ENCODE measurements at places on chromosomes 2 and 18.

DNA sequence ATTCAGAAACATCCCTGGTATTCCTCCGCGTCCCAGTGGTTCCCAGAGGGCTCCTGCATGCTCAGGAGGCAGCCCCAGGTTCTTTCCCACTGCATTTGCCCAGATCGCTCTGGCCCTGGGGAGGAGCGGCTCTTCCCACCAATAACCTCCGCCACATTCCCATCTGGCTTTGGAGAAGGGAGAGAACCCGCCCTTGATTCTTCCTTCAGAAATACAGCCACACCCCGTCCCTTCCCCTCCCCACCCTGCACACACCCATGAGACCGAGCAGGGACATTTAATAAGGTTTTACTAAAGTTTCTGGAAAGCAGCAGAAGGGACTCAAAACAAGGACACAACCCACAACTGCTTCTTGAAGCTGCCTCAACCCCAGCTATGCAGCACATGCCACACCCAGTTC, 21.9 kb downstream of the ARID5A start:
- H3K27ac ChIP-seq = no peak overlapping the region
- no peaks in the 10 kb centered on the region for H3K27me3 ChIP-seq
- no peak overlapping the region for H3K4me3 ChIP-seq

DNA sequence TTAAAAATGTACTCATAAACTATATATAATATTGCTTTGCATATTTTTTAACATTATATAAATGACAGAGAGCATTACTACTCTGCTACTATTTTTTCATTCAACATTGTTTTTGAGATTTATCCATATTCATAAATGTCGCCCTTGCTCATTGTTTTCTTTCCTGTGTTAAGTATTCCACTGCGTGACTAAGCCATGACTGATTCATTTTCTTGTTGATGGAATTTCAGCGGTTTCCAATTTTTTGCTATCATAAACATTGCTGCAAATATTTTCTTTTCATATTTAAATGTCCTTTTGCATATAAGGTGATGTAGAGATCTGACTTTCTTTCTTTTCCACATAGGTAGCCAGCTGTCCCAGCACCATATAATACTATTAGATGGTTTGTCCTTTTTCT, 57.6 kb downstream of the SFXN5 start:
- no peak overlapping the region for H3K27ac ChIP-seq
- no peak overlapping the region for H3K4me3 ChIP-seq
- H3K27me3 ChIP-seq = no peaks in the 10 kb centered on the region
- no peak for DNase-seq
- no peaks in the 10 kb centered on the region for H3K4me1 ChIP-seq
- no peaks in the 10 kb centered on the region for H3K36me3 ChIP-seq

- no peaks in the 10 kb centered on the region for H3K36me3 ChIP-seq
- H3K4me3 ChIP-seq = no peak overlapping the region
- no peaks in the 10 kb centered on the region for H3K27me3 ChIP-seq
- no peaks in the 10 kb centered on the region for H3K4me1 ChIP-seq
- no peak overlapping the region for H3K27ac ChIP-seq
These were observed 80.7 kb downstream of the STRN start for GRCh38 chr2:36885605-36886004.

DNA sequence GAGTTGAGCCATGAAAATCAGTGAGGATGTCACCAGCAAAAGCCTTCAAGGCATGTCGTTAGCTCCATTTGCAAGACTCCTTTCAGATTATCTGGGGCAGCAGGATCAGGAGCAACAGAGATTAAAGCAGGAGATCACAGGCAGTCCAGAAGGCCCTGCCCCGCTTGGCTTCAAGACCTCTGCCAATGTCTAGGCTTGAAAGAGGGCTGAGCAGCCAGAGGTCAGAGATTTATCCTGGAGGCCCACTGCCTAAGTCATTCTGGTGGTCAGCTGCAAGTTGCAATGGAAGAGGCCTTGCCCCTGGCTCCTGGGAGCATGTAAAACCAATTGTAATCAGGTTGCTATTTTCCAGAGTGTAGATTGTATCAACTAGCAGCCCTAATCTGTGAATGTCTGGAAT, 416.5 kb downstream of the BCL11A start:
- H3K4me1 ChIP-seq = no peaks in the 10 kb centered on the region
- no peaks in the 10 kb centered on the region for H3K36me3 ChIP-seq
- no peak overlapping the region for H3K27ac ChIP-seq
- DNase-seq = no peak
- no peaks in the 10 kb centered on the region for H3K27me3 ChIP-seq

- no peak overlapping the region for H3K4me3 ChIP-seq
- no peaks in the 10 kb centered on the region for H3K36me3 ChIP-seq
- H3K27ac ChIP-seq = no peak overlapping the region
- no peak for DNase-seq
- H3K4me1 ChIP-seq = no peaks in the 10 kb centered on the region
- H3K27me3 ChIP-seq = no peaks in the 10 kb centered on the region
These were observed 26.1 kb downstream of the GPC1 start for GRCh38 chr2:240461471-240462072.

DNA sequence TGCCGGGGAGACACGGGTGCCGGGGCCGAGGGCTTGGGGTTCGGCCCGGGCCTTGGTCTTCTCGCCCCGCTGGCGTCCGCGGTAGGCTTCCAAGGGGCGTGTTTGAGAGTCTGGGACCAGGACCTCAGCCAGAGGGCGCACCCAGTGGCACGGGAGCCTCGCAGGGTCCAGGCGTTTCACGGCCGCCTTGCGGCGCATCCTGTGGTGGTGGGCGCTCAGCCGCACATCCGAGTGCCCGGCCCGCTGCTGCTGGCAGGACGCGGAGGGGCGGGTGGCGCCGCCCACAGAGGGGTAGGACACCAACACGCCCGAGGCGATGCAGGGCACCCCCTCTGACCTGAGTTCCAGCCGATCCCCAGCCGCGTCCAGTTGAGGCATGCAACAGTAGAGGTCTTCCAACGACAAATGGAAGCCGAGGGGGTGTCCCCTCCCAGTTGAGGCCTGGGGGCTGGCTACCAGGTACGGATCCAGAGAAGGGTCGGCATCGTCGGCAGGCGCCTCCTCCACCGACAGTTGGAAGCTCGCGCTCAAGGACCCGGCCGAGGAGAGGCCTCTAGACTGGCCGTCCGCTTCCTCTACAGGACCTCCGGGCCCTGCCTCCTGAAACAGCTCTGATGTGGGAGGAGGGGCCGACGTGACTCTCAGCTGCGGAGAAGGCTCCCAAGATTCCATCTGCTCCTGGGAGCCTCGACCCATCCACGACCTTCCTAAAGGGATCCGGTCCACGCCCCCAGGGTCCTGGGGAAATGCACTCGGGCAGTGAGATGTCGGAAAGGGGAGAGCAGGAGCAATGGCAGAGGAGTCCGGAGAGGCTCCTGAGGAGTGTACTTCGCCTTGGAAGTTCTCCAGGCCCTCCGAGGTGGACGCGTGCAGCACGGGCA, 6.3 kb downstream of the C2orf81 start:
- H3K4me1 ChIP-seq = peaks cover 16% of the 10 kb centered on the region
- no peak overlapping the region for H3K27ac ChIP-seq
- no peaks in the 10 kb centered on the region for H3K36me3 ChIP-seq
- H3K4me3 ChIP-seq = no peak overlapping the region
- peak; percentile 55 for DNase-seq
- no peaks in the 10 kb centered on the region for H3K27me3 ChIP-seq
